ENCODE measurements at places on chromosomes 12 and 14.

GRCh38 chr14:62206456-62206855, 444.2 kb downstream of the SNAPC1 start:
- DNase-seq = no peak
- H3K27me3 ChIP-seq = no peaks in the 10 kb centered on the region
- no peak overlapping the region for H3K27ac ChIP-seq
- no peaks in the 10 kb centered on the region for H3K36me3 ChIP-seq

GRCh38 chr14:91294153-91294552, 49.6 kb upstream of the GPR68 start:
- H3K36me3 ChIP-seq = peaks cover 63% of the 10 kb centered on the region
- no peaks in the 10 kb centered on the region for H3K4me1 ChIP-seq
- no peak overlapping the region for H3K4me3 ChIP-seq

GRCh38 chr14:65881642-65882041, 469.1 kb downstream of the FUT8 start:
- no peak for DNase-seq
- no peak overlapping the region for H3K27ac ChIP-seq
- H3K27me3 ChIP-seq = no peaks in the 10 kb centered on the region
- no peak overlapping the region for H3K4me3 ChIP-seq
- no peaks in the 10 kb centered on the region for H3K36me3 ChIP-seq

DNA sequence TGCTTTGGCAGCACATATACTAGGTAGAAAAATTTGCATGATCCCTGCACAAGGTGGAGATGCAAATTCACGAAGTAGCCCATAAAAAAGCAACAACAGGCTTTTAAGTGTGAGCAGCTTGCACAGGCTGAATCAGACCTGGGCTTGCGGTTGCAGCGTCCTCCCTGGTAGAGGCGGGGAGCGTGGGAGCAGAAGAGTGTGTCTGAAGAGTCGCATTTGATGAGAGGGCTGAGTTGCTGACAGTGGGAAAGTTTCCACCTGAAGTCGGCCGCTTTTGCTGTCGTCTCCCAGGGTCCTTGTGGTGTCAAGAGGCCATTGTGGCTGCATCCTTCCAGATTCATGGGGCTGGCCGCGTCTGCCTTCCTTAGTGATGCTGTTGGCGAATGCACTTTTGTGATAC, 6.2 kb downstream of the AACS start:
- no peak overlapping the region for H3K4me3 ChIP-seq
- no peaks in the 10 kb centered on the region for H3K27me3 ChIP-seq
- H3K36me3 ChIP-seq = peaks cover 8% of the 10 kb centered on the region
- H3K4me1 ChIP-seq = no peaks in the 10 kb centered on the region
- H3K27ac ChIP-seq = no peak overlapping the region
- no peak for DNase-seq

DNA sequence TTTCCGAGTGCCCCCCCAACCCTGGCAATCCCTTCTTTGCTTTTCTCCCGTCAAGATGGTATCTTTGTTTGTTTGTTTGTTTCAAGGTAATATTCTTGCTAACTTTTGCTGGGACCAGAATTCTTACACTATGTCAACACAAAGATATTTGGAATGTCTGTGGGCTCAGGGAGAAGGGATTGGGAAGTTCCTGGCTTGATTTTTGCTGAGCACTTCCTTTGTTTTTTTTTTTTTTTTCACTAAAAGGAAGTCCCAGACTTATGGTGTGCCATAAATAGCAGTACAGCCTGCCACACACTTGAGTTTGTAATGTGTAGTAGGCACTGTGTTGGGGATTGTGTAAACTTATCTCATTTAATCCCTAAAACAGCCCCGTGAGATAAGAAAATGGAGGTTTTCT, 11.2 kb upstream of the RNU6-7 start:
- no peak overlapping the region for H3K4me3 ChIP-seq
- DNase-seq = no peak

DNA sequence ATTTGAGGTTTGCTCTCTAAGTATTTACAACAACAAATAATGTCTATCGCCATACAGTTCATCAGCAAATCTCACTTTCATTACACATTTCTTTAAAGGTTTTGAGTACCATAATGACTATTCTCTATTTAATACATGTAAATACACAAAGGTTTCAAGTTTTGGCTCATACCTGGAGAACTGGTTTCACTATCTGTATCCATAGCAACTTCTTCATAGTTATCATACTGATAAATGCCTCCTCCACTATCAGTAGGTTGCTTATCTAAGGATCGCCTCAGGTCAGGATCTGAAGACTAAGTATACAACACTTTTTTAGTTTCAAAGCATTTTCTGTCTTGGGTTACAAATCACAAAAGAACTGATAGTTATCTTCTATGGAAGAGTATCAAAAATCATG, 21.4 kb downstream of the ZFC3H1 start:
- no peaks in the 10 kb centered on the region for H3K27me3 ChIP-seq
- no peaks in the 10 kb centered on the region for H3K4me1 ChIP-seq
- H3K4me3 ChIP-seq = no peak overlapping the region
- DNase-seq = no peak
- H3K36me3 ChIP-seq = peaks cover 99% of the 10 kb centered on the region

GRCh38 chr12:108308395-108309085, 30.6 kb downstream of the CMKLR1 start:
- H3K27ac ChIP-seq = no peak overlapping the region
- no peaks in the 10 kb centered on the region for H3K36me3 ChIP-seq
- H3K4me3 ChIP-seq = no peak overlapping the region
- peaks cover 74% of the 10 kb centered on the region for H3K4me1 ChIP-seq
- H3K27me3 ChIP-seq = no peaks in the 10 kb centered on the region

DNA sequence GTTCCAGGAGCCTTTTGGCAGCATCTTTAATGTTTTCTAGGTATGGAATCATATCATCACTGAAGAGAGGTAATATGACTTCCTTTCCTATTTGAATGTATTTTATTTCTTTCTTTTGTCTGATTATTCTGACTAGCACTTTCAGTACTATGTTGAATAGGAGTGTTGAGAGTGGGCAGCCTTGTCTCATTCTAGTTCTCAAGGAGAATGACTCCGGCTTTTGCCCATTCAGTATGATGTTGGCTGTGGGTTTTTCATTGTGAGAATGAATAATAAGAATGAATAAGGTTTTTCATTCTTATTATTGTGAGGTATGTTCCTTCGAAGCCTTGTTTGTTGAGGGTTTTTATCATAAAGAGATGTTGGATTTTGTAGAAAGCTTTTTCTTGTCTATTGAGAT, 98.9 kb downstream of the GPHN start:
- no peaks in the 10 kb centered on the region for H3K4me1 ChIP-seq
- H3K27me3 ChIP-seq = no peaks in the 10 kb centered on the region
- no peak for DNase-seq
- H3K36me3 ChIP-seq = no peaks in the 10 kb centered on the region

- H3K27ac ChIP-seq = no peak overlapping the region
- no peaks in the 10 kb centered on the region for H3K36me3 ChIP-seq
- H3K4me3 ChIP-seq = peak overlapping the region; percentile 60
- peak; percentile 81 for DNase-seq
- peaks cover 22% of the 10 kb centered on the region for H3K4me1 ChIP-seq
These were observed 68.0 kb downstream of the RNF34 start for GRCh38 chr12:121467638-121468498.

DNA sequence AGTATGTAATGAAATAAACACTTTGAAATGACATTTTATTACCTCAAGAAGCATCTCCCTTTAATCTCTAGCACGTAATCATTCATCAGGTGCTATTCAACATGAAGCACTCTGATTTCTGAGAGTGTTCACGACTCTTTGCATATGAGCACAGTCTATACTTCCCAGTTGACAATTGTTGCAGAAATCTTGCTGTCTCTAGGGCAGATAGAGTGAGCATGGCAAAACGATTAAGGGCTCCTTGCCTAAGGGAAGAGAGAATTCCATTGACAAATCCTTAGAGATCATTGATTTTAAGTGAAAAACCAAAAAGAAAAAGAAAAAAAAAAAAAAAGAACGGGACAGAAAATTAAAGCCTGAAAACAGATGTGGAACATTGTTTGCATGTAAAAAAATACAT, 107.6 kb downstream of the C12orf50 start:
- no peak overlapping the region for H3K27ac ChIP-seq
- H3K4me3 ChIP-seq = no peak overlapping the region
- H3K36me3 ChIP-seq = no peaks in the 10 kb centered on the region
- DNase-seq = no peak

DNA sequence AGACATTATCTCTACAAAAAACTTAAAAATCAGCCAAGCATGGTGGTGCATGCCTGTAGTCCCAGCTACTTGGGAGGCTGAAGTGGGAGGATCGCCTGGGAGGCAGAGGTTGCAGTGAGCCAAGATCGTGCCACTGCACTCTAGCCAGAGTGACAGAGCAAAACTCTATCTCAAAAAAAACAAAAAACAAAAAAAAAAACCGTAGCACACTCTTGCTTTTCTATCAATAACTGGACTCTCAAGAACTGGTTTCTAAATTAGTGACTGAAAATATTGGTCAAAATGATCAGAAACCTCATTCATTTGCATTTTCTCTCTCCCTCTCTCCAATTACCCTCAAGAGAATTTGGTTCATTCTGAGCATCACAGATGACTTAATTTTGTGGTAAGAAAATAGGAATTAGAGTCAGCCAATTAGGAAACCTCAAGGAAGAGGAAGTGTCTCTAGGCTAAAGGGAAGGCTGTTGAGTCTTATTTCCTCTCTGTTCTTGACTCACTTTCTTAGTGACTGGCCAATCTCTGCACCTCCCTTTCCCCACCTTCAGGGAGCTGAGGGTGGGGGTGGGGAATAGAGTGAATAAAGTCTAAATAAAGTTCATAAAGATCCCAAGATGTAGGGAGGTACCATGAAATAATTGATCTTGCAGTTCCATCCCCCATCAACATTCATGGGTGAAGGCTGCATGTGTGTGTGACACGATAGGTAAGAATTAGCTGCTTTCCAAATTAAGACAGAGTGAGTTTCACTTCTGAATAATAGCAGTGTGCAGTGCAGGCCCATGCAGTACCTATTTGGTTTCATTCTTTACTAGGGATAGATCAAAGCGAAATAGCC, 6.8 kb upstream of the PSMA6 start:
- no peaks in the 10 kb centered on the region for H3K27me3 ChIP-seq
- H3K27ac ChIP-seq = peak overlapping the region; percentile 51
- DNase-seq = no peak
- peaks cover 5% of the 10 kb centered on the region for H3K36me3 ChIP-seq

GRCh38 chr14:53213761-53214160, 60.6 kb upstream of the DDHD1 start:
- no peak overlapping the region for H3K4me3 ChIP-seq
- peaks cover 10% of the 10 kb centered on the region for H3K4me1 ChIP-seq
- no peak for DNase-seq
- no peaks in the 10 kb centered on the region for H3K27me3 ChIP-seq
- H3K27ac ChIP-seq = no peak overlapping the region

DNA sequence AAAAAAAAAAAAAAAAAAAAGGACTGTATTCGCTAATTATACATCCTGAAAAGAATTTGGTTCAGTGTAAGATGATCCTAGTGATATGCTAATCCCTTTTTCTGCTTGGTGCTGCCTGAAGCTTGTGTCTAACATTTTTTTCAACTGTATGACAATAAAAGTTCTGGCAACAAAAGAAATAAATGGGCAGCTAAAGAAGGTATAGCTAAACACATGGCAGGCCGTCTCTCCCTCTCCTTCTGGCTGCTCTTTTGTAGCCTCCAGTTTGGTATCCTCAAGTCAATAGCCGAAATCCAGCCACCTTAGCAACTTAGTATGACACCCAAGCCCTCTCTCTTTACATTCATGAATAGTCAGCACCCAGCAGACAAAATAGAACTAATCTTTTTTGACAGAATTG, 198.3 kb upstream of the OTX2 start:
- H3K27ac ChIP-seq = no peak overlapping the region
- no peak for DNase-seq
- no peak overlapping the region for H3K4me3 ChIP-seq
- H3K4me1 ChIP-seq = no peaks in the 10 kb centered on the region
- H3K27me3 ChIP-seq = no peaks in the 10 kb centered on the region
- no peaks in the 10 kb centered on the region for H3K36me3 ChIP-seq

GRCh38 chr12:76113800-76114757, 29.6 kb upstream of the NAP1L1 start:
- no peaks in the 10 kb centered on the region for H3K27me3 ChIP-seq
- H3K36me3 ChIP-seq = no peaks in the 10 kb centered on the region

DNA sequence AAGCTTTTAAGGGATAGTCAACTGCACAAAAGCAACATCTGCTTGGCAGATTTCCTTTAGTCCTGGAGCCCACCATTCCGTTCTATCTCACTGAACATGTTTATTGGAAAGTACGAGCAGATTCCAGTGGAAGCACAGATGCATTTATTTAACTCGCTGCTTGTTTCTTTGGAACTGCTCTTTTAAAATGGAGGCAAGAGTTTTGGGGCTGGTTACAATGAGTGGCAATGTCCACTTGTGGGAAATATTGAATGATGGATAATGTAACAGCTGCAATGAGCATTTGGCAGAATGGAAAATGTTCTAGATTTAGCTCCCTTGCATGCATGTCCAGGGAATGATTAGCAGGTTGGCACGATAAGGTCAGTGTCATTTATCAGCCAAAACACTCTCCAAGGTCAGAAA, 163.0 kb downstream of the ATP23 start:
- H3K27ac ChIP-seq = no peak overlapping the region
- DNase-seq = no peak
- no peak overlapping the region for H3K4me3 ChIP-seq
- H3K4me1 ChIP-seq = no peaks in the 10 kb centered on the region
- H3K27me3 ChIP-seq = no peaks in the 10 kb centered on the region
- H3K36me3 ChIP-seq = no peaks in the 10 kb centered on the region

GRCh38 chr12:22765421-22766130, 140.6 kb downstream of the ETNK1 start:
- DNase-seq = no peak
- no peak overlapping the region for H3K4me3 ChIP-seq
- H3K36me3 ChIP-seq = no peaks in the 10 kb centered on the region
- no peaks in the 10 kb centered on the region for H3K27me3 ChIP-seq
- H3K27ac ChIP-seq = no peak overlapping the region

DNA sequence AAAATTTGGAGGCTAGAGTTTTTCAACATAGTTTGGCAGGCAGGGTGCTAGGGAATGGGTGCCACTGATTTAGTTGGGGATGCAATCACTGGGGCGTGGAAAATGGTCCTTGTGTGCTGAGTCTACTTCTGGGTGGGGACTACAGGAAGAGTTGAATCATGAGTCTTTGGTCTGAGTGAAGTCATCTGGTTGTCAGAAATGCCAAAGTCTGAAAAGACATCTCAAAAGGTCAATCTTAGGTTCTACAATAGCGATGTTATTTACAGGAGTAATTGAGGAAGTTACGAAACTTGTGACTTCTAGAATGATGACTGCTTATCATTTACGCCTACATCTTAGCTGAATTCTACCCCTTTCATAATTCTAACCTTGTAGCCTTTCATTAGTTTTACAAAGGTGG, 209.1 kb downstream of the NUBPL start:
- H3K36me3 ChIP-seq = no peaks in the 10 kb centered on the region
- H3K4me3 ChIP-seq = no peak overlapping the region
- no peak for DNase-seq
- H3K4me1 ChIP-seq = no peaks in the 10 kb centered on the region

DNA sequence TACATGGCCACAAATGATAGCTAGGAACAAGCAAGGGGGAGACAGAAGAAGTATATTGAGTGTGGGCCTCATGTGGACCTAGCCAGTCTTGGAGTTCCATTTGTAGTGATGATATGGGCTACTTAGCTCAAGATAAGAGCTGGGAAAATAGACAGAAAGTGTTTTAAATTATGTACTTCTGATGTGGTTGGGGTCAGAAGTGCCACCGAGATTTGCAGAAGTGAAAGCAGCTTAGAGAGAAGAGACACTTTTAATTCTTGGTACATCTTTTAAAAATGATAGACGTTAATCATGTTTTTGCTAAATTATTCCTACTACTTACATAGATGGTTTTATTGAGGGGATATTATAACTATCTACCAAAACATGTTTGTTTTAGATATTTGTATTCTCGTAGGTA, 198.3 kb upstream of the PDZRN4 start:
- H3K36me3 ChIP-seq = no peaks in the 10 kb centered on the region
- H3K27me3 ChIP-seq = no peaks in the 10 kb centered on the region
- no peaks in the 10 kb centered on the region for H3K4me1 ChIP-seq
- H3K27ac ChIP-seq = no peak overlapping the region
- H3K4me3 ChIP-seq = no peak overlapping the region
- DNase-seq = no peak
